Activated naive CD4-positive, alpha-beta T cell treated with anti-CD3 and anti-CD28 coated beads, Interleukin-2, amount 50 U/mL, for 16 hours (primary cell): ENCODE measurements at places on chromosomes 11 and 22.

GRCh38 chr11:70536051-70536877, 137.9 kb downstream of the CTTN start:
- no peak for DNase-seq

DNA sequence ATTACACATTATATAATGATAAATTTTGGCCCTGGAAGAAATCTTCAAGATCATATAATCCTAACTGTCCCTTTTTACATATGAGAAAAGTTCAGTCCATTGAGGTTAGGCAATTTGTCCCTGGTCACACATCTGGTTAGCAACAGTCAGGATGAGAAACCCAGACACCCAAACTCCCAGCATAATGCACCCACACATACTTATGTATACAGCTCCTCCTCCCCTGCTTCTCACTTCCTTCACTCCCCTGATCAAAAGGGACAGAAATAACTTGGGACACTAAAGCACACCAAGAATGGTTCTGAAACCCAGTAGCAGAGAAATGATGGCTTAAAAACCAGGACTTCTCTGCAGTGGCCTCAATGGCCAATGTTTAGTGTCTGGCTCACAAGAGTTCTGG, 11.1 kb downstream of the NUMA1 start:
- no peak for DNase-seq

GRCh38 chr22:46315976-46316375, 19.3 kb downstream of the GTSE1 start:
- DNase-seq = no peak

- no peak for DNase-seq
Observed at GRCh38 chr11:7971846-7972245, 6.6 kb upstream of the NLRP10 start.

DNA sequence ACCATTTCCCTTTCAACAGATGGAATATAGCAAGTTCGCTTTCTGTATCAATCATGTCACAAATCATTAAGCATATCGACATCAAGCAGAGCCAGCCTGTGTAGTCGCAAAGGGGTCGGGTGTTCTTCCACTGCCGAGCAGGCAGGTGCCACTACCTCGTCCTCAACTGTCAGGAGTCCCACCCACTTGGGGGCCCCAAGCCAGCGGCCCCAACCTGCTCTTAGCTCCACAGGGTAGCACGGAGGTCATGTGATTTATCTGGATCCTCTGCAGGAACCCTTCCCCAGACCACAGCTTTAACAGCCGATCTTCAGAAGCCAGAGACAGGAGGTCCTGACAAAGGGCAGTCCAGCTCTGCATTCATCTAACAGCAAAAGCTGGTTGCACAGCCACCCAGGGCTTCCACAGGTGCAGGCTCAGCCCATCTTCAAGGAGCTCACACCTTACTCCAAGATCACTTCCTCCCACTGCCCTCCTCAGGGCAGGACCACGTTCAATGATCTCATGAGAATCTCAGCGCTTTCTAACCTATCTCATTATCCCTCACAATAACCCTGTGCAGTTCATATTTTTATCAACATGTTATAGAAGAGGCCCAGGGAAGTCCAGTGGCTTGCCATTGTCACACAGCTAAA, 110.2 kb downstream of the TRIM29 start:
- DNase-seq = no peak

GRCh38 chr22:42764895-42765363, 44.3 kb upstream of the A4GALT start:
- no peak for DNase-seq
